ENCODE measurements at places on chromosomes 12 and 14.

DNA sequence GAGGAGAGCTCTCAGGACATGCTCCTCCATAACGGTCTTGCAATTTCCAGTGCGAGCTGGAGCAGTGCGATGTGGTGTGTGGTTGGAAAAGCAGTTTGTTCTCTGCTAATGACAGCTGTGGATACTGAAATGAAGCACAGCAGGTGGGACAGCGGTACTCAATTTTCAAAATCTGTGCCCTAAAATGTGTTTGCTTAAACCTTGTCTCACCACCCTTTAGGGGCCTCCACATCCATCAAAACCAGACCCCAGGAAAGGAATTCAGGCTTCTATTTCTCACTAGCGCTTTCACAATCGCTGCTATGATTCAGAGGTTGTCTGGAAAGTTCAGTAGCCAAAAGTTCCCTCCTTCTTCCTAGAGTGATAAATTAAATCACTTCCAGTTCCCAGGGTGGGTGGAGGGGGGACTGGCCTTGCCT lies 440.8 kb downstream of the EGLN3 start:
- DNase-seq, result no peak

- DNase-seq, result no peak
Measured at GRCh38 chr12:68622250-68622649, 11.6 kb downstream of the RAP1B start.

DNA sequence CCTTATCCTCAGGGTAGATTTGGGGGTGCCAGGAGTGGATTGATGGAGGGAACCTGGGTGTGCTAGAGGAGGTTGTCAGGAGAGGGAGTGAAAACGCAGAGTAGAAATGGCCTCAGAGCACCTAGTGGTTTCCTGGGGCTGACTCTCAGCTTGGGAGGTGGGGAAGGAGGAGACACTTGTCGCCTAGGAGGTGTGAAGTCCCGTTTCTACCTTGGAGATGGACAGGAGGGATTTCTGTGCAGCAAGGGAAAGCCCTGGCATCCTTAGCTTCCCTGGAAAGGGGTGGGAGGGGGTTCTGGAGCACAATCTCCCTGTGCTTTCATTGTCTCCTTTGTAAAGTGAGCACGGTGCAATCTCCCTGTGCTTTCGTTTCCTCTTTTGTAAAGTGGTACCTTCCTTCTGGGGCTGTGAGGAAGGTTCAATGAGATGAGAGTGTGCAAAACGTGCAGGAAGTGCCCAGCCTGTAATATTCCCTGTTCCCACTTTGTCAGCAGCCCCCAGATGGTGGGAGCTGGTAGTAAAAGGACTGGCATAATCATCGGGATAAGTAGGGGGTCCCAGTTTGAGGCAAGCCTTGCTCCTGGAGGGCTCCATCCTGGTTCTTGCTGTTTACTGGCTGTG lies 1.6 kb downstream of the OAS3 start:
- no peak for DNase-seq

GRCh38 chr12:90199006-90199405 lies 490.4 kb upstream of the ATP2B1 start:
- no peak for DNase-seq

- DNase-seq, result no peak
Measured at GRCh38 chr12:88998421-88998820, 353.9 kb downstream of the DUSP6 start.

- DNase-seq, result no peak
Measured at GRCh38 chr12:28537474-28537873, 347.2 kb downstream of the CCDC91 start.

All from pons (tissue), 1 donor.